ENCODE measurements at places on chromosomes 6 and 20. TPM values are rescaled to one million over a fixed set of nuclear protein-coding genes. Genes with fewer than 3 reads are reported as not detected.

The CCN6 gene
- not detected for total RNA-seq

The NR2E1 gene
- not detected for total RNA-seq

GRCh38 chr6:53960311-53960710 lies 150.9 kb upstream of the MLIP start:
- no peaks in the 10 kb centered on the region for H3K4me1 ChIP-seq
- no peak for DNase-seq
- H3K27ac ChIP-seq, result no peak overlapping the region

- no peaks in the 10 kb centered on the region for H3K4me1 ChIP-seq
- no peaks in the 10 kb centered on the region for H3K36me3 ChIP-seq
- no peaks in the 10 kb centered on the region for H3K27me3 ChIP-seq
- no peak for DNase-seq
- no peak overlapping the region for H3K27ac ChIP-seq
- H3K4me3 ChIP-seq, result no peak overlapping the region
Observed at GRCh38 chr6:83476971-83477370, 35.4 kb upstream of the PRSS35 start.

DNA sequence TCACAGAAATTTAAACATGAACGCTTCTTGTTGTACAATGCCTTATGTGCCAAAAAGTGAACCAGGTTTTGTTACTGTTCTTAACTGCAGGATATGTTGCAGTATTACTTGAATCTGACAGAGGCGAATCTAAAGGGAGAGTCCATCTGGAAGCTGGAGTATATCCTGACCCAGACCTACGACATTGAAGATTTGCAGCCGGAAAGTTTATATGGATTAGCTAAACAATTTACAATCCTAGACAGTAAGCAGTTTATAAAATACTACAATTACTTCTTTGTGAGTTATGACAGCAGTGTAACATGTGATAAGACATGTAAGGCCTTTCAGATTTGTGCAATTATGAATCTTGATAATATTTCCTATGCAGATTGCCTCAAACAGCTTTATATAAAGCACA lies 19.9 kb downstream of the SMPDL3A start:
- no peak overlapping the region for H3K4me3 ChIP-seq
- H3K36me3 ChIP-seq, result no peaks in the 10 kb centered on the region
- H3K27ac ChIP-seq, result no peak overlapping the region
- no peak for DNase-seq

GRCh38 chr6:26351544-26351953 lies 13.4 kb upstream of the BTN3A2 start:
- no peaks in the 10 kb centered on the region for H3K36me3 ChIP-seq
- H3K4me1 ChIP-seq, result no peaks in the 10 kb centered on the region
- H3K4me3 ChIP-seq, result no peak overlapping the region

GRCh38 chr6:119340796-119341487 lies 8.6 kb downstream of the MAN1A1 start:
- H3K27me3 ChIP-seq, result no peaks in the 10 kb centered on the region
- H3K36me3 ChIP-seq, result no peaks in the 10 kb centered on the region
- H3K4me1 ChIP-seq, result no peaks in the 10 kb centered on the region
- DNase-seq, result no peak
- no peak overlapping the region for H3K27ac ChIP-seq

- H3K27ac ChIP-seq, result peak overlapping the region; percentile 24
- DNase-seq, result no peak
- no peak overlapping the region for H3K4me3 ChIP-seq
- H3K36me3 ChIP-seq, result no peaks in the 10 kb centered on the region
Observed at GRCh38 chr6:13725052-13725451, 13.4 kb upstream of the RANBP9 start.

DNA sequence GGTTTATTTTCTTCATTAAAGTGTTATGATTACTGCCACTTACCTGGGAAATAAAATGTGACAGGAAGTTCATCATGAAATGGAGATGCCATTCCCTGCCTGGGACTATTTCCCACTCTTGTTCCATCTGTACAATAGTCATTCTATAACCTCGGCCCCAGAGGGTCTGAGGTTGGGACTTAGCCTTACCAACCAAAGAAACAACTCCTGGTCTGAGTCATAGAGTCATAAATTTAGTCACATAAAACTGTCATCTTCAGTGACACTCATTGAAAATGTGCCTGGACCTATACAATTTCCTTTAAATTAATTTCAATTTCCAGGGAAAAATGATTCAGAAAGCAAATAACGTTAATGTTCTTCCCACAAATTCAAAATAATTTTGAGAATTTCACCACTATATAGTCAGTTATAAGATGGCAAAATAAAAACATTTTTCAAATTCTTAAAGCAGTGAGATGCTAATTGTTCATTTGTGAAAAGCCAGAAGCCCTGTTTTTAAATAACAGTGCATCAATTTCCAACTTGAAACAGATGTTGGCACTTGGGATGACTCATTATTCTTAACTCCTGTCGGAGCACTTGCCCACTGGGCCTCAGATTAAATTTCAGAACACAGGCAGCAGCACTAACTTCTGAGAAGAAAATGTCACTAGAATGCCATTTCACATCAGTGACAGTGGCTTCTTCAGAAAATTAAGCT lies 201.2 kb upstream of the SMLR1 start:
- H3K4me3 ChIP-seq, result no peak overlapping the region
- H3K27ac ChIP-seq, result no peak overlapping the region
- H3K27me3 ChIP-seq, result no peaks in the 10 kb centered on the region
- H3K36me3 ChIP-seq, result no peaks in the 10 kb centered on the region

DNA sequence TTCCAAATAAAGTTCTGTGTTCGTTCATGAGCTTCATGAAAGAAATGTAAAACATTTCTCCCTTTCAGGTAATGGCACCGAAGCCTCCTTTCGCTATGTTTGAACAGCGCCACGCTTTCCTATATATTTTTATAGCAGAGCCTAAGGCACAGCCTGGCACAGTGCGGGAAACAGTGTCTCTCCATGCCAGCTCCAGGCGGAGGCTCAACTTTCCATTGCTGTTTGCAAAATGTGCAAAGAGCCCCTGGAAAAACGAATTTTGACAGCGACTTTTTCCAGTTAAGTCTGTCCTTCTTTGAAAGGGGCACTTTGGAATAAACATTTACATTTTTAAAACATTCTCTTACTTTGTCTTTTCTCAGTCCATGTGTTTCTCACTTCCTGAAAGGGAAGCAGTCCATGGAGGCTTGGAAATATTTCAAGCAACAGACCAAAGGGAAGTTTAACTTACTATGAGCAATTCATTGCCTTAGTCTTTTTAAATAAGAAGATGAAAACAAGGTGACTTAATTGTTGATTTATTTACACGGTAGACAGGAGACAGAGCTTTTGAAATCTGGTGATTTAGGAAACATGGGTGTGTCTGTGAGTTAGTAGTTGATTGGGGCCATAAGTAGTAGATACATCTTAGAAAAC lies 769 bp downstream of the CCN6 start:
- H3K4me1 ChIP-seq, result no peaks in the 10 kb centered on the region
- H3K27me3 ChIP-seq, result no peaks in the 10 kb centered on the region
- no peak overlapping the region for H3K27ac ChIP-seq
- no peaks in the 10 kb centered on the region for H3K36me3 ChIP-seq
